ENCODE measurements at places on chromosomes 3 and 15. TPM values are rescaled to one million over a fixed set of nuclear protein-coding genes. Genes with fewer than 3 reads are reported as not detected.

DNA sequence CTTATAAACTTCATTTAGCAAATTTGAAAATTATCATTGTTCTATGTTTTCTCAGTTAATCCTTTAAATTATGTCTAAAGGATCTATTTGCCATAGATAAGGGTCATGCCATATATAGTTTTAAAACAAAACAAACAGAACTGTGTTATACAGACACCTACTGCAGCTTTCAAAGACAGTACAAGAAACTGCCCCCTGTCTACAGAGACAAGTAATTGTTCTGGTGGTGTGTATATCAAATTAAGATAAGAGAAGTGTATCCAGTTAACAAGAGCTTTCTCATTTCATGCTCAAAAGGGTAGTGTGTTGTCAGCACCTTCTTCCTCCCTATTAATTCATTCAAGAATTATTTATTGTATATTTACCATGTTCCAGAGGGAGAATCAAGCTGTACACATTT lies 201.2 kb downstream of the FMN1 start:
- no peak for DNase-seq

- peak; percentile 46 for DNase-seq
Measured at GRCh38 chr3:196969660-196970546, 1.3 kb upstream of the PIGZ start.

DNA sequence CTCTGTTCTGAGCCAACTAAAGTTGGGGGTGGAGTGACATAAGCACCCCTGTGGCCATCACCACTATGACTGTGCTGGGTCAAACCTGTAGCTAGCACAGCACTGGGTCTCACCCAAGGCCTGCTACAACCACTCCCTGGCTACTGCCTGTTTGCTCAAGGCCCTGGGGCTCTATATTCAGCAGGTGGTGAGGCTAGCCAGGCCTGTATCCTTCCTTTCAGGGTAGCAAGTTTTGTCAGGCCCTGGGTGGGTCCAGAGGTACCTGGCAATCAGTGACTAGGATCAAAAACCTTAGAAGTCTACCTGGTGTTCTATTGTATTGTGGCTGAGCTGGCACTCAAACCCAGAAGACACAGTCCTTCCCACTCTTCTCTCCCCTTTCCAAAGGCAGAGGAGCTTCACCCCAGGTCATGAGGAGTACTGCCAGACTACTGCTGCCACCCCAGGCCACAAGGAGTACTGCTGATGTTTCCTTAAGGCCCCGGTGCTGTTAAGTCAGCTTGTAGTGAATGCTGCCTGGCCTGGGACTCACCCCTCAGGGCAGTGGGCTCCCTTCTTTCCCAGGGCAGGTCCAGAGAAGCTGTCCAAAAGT lies 170.8 kb downstream of the IGSF11 start:
- no peak for DNase-seq

DNA sequence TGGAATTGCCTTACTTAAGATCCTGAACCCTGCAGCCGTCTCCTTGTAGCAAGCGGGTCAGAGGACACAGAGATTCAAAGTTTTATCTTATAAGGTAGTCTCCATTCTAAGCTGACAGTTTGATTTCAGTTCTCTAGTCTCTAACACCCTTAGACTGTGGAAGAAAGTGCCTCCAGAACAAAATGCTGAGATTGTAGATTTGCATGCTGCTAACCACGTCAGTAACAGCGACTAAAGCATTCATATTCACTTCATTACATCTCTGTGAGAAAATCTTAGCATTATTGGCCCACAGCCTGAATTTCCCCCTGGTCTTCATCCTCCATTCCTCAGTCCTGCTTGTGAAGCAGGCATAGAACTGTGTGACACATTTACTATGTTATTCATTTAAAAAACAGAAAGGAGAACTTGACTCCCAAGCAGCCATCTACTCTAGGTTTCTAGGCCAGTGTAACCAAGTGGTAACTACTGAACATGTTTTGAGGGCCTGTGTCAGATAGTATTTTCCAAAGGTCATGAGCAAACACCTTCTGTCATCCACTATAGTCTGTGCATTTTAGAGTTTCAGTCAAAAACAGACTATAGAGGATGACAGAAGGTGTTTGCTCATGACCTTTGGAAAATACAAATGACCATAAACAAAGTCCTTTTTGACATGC lies 27.4 kb downstream of the ARIH2 start:
- no peak for DNase-seq

DNA sequence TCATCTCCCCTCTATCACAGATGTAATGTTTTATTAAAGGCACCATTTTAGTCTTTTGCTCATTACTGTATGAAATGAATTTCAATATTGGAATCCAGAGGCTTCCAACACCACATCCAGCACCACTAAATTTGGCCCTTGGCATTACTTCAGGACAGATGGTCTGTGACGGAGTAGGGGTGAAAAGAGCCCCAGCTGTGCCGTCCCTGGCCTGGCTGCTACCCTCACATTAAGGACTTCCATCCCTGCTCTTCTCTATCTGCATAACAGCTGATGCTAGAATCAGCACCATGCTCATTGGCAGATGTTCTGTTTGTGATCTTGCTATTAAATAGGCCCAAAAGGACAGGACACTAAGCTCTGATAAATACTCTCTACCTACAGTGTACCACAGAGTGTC lies 152.9 kb downstream of the IL1RAP start:
- DNase-seq = no peak

GRCh38 chr3:9008550-9009255 lies 45.4 kb upstream of the RAD18 start:
- DNase-seq = no peak

SLC51A gene
- not detected for total RNA-seq

KCNH8 gene
- 0.26 TPM for total RNA-seq
